ENCODE measurements at places on chromosomes 5 and 9.
A peak's percentile ranks its signal among the peaks of the same experiment; 100 is the strongest.

DNA sequence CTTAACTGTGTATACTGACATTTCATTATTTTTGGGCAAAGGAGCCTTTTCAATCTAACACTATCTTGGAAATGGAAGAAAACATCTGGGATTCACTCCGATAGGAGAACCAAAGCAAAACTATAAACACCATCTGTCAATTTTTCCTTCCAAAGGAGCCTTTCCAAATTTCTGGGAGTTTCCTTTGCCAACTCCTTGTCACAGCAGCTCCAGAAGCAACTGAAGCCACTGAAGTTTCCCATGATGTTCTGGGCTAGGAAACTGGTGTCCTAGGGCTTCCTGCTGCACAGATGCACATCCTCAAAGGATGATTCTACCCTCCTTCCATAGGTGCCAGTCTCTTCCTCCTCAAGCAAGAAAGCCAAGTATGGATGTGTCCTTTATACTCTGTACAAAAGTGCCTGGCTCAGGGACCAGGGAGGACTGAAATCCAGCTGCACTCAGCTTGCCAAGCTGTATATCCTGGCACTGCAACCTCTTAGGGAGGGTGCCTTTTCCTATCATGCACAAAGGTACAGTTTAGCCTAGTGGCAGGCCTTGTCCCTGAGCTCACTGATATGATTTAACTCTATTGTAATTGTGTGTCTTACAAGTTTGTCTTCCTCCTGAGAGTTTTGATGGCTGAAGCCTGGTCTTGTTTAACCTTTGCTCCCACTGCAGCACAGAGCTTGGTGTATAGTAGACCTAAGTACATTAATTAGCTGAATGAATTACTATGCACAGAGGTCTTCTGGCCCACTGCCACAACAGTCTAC is 8.4 kb upstream of the UBAP1 start:
- DNase-seq, result no peak

- no peak for DNase-seq
These were observed 1.6 kb upstream of the NFIL3 start for GRCh38 chr9:91425271-91425670.

GRCh38 chr5:122896598-122897282 is 51.3 kb downstream of the SNX24 start:
- peak; percentile 39 for DNase-seq

DNA sequence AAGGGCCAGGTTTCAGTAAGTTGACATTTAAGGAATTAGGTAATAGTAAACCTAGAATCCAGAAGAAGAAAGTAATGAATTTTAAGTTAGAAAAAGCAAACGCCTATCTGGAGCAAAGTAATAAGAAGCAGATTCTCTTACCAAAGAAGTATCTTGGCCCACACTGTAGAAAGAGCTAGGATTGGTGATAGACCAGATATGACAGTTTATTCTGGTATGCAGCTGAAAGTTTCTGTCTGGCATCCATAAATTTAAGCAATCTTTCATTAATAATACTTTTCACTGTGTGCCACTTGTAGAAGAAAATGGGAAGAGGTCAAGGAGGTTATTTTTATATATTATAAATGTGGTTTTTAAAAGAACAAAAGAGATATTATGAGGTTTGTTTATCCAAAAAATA is 3.0 kb downstream of the RECK start:
- DNase-seq, result peak; percentile 82

DNA sequence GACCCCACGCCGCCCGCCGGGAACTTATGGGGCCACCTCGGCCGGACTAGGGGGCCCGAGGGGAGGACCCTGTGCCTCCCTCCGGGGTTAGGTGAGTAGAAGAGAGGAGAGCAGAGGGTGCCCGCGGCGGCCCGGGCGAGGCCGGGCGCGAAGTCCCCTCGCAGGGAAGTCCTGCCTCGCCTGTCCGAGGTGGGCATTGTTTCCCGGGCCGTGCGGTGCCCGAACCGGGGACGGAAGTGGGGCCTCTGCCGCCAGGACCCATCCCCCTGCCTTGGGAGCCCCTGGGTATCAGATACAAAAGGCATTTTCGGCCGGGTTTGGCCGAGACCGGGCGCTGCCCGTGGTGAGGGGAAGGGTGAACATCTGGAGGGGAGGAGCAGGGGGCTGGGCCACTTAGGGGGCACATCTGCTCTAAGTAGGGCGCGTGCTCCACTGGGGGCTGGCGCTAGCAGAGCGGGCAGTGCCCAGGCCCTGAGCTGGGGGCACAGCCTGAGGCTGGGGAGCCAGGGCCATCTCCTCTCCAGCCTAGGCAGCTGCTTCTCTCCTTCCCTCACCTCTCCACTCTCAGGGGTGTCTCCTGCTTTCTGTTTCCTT is 48.2 kb downstream of the DAB2IP start:
- DNase-seq, result no peak

DNA sequence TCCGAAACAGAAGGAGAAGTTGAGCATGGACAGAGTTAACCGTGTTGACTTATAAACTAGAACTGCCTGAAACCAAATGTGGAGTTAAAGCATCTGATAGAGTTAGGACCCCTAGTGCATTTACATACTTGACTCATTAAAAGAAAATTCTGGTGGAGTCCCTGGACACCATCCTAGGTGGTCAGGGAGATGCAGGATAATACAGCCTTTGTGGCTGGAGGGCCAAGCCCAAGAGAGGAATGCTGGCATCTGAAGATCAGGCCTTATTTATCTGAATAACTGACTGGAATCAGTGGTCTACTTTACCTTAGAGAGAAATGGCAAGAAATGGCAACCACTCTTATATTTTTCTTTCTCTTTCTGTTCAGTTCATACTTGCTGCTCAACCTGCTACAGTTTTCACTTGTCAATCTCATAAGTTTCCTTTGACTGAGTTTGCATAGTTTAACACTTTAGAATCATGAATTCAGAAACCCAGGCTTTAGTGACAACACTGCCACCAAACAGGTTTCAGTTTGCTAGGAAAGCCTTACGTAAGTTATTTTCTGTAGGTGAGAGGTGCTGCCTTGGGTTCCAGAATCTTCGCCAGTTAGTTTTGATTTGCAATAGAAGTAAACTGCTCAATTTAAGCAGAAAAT is 10.2 kb downstream of the CMYA5 start:
- DNase-seq, result no peak
